CD4-positive, alpha-beta T cell (primary cell): ENCODE measurements at places on chromosomes 3 and 15.

- no peak for DNase-seq
Observed at GRCh38 chr3:129318921-129319320, 40.3 kb downstream of the HMCES start.

DNA sequence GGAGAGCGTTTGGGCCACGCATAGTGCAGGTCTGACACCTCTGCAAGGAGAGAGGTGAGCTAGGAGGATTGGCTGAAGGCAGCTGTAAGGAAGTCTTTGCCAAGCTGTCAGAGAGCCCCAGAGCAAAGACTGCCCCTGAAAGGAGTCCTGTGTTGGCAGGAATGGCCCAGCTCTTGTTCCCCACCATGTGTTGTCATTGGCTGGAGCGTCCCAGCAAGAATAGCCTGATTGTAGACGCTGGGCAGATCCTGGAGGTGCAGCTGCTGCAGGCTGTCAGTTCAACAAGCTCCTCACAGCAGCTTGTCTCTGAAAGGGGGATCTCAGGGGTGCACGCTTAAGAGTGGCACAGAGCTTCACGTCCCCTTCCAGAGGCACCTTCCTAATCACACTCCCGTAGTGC lies 237.6 kb downstream of the FEZF2 start:
- DNase-seq: no peak

DNA sequence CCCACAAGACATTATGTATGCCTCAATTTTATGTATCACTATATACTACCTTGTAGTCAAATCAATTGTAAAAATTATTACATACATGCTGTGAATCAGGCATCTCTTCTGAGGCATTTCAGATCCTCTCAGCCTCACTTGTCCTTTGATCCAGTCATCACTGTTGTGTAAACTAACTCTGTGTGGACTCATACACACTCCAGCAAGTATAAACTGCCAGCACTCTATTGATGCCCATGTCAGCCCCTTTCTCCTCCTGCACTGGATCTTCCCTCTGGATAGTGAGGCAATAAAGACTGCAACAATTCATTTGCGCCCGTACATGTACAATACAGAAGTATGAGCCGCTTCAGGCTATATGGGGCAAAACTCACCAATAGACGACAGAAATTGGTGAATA lies 364.7 kb upstream of the TGFBR2 start:
- DNase-seq: no peak

DNA sequence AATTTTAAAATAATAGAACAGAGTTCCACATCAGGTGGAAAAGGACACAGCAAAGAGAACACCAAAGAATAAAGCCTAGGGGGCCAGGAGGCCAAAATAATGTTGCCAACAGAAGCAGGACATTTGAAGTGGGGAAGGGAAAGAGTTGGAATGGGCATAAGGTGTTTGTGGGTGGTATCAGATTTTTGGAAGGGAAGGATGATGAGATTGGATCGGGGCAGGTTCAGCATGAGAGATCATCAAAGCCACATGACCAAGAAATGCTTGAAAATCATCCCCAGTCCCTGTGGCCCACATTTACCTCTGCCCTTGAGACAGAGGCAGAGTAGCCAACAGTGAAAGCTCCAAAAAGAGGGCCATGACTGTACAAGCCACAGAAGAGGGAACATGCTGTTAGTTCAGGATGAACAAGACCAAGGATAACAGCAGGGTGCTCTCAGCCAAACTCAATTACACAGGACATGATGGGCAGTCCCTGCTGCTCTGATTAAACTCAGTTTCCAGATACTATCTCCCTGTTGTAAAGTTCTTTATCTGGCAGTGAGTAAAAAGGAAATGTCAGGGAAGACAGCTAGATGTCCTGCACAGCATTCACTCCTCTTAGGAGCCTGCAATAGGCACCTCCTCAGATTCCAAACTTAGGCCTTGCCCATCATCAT lies 32.5 kb downstream of the RAB27A start:
- DNase-seq: no peak

- DNase-seq: no peak
Observed at GRCh38 chr15:70062321-70062956, 35.3 kb downstream of the TLE3 start.

DNA sequence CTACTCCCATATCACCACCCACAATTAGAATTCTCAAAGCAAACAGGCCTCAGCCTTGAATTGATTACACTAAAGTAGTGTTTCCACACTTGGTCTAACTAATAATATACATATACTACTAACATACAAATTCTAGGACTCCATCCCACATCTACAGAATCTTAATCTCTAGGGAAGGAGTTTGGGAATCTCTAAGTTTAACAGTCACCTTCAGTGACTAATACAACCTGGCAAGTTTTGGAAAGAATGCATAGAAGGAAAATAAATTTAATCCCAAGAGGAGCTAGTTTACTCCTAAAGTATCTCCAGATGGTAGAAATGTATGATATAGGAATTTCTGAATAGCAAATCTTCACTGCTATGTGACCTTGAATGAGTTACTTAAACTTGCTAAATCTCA lies 9.1 kb downstream of the CLPX start:
- DNase-seq: no peak

- DNase-seq: no peak
Observed at GRCh38 chr15:99143655-99144610, 39.1 kb downstream of the SYNM start.

DNA sequence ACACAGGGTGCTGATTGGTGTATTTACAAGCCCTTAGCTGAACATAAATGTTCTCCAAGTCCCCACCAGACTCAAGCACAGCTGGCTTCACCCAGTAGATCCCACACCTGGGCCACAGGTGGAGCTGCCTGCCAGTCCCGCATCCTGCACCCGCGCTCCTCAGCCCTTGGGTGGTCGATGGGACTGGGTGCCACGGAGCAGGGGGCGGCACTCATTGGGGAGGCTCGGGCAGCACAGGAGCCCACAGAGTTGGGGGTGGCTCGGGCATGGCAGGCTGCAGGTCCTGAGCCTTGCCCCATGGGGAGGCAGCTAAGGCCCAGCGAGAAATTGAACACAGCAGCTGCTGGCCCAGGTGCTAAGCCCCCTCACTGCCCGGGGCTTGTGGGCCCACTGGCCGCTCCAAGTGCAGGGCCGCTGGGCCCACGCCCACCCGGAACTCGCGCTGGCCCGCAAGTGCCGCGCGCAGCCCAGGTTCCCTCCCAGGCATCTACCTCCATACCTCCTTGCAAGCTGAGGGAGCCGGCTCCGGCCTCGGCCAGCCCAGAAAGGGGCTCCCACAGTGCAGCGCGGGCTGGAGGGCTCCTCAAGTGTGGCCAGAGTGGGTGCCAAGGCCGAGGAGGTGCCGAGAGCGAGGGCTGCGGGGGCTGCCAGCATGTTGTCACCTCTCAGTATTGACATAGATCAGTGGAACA lies 442.7 kb downstream of the OCA2 start:
- no peak for DNase-seq

- no peak for DNase-seq
Observed at GRCh38 chr15:85832394-85832793, 37.7 kb upstream of the KLHL25 start.

- DNase-seq: no peak
Observed at GRCh38 chr3:168213920-168214319, 118.2 kb upstream of the GOLIM4 start.
